AG20443 (cell line): ENCODE measurements at places on chromosomes 3 and 15.

GRCh38 chr3:43330981-43331380, 44.6 kb downstream of the SNRK start:
- DNase-seq, result no peak

DNA sequence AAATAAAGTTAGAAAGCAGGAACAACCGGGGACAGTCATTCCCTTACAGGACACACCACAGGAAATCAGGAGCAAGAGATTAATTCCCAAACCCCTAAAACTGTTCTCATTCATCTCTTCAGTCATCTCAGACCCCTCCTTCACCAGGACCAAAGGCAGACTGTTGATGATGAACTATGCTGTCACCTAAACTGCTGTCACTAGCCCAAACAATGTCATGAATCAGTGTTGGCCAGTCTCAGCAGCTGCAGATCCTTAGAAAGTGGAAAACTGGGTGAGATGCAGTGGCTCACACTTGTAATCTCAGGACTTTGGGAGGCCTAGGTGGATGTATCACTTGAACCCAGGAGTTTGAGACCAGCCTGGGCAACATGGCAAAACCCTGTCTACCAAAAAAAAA, 909.6 kb downstream of the ROBO1 start:
- peak; percentile 8 for DNase-seq

DNA sequence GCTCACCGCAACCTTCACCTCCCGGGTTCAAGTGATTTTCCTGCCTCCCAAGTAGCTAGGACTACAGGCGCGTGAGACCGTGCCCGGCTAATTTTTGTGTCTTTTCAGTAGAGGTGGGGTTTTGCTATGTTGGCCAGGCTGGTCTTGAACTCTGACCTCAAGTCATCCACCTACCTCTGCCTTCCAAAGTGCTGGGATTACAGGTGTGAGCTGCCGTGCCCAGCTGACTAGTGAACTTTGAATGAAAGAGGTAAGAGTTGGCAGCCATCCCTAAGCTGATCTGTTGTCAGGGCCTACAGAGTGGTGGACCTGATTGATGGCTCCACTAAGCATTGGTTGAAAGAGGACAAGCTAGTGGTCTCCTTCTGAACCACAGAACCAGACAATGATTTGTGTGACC, 15.3 kb downstream of the PXK start:
- no peak for DNase-seq

- no peak for DNase-seq
Observed at GRCh38 chr3:117435506-117435905, 725.9 kb downstream of the TUSC7 start.

DNA sequence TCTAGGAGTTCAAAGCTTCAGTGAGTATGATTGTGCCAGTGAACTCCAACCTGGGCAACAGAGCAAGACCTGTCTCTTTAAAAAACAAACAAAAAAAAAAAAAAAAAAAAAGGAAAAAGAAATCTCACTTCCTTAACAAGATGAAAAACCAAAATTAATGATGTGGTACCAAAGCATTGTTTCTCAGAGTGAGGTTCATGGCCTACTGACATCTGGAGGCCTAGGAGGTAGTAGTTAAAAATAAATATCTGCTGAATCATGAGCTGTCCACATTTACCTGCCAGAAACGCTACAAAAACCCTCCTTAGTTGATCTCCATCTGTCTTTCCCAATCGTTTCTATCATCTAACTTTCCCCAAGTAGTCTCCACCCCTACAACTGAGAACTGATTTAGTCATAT, 51.2 kb downstream of the EPHA6 start:
- no peak for DNase-seq
